ENCODE measurements at places on chromosomes 7 and 10.

DNA sequence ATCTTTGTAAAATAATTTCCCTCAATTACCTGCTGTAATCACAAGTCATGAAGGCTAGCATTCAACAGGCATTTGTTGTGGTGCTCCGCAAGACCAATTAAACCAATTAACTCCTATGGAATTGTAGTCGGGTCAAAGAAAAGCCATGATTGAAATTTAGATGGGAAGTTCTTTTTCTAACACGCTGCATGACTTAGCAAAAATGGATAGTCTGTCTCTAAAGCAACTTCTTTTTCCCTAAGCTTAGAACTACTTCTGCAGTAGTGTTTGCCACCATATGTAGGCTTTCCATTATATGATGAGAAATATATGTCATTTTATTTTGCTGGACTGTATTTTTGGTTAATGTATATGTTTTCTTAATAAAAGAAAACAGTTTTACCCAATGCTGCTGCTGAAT is 119.1 kb downstream of the TSPAN12 start:
- DNase-seq = no peak

- no peak for DNase-seq
Observed at GRCh38 chr7:28754027-28754426, 204.1 kb downstream of the TRIL start.

DNA sequence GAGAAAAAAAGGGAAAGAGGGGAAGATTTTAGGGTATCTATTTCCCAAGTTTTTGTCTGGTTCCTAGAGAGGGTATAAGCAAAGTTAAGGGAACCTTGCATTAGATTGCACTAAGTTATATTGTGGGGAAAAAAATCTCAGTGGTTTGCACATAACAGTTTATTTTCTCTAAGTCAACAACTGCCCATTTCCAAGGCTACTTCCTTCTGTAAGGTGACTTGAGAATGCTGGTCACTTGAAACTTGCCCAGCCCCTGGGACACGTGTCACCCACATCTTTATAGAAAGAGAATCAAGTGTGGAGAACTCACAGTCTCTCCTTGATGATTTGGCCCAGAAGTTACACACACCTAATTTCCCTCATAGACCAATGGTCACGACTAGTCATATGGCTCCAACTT is 488.6 kb upstream of the PODXL start:
- DNase-seq = no peak

GRCh38 chr10:74034301-74034700 is 36.4 kb downstream of the VCL start:
- no peak for DNase-seq

DNA sequence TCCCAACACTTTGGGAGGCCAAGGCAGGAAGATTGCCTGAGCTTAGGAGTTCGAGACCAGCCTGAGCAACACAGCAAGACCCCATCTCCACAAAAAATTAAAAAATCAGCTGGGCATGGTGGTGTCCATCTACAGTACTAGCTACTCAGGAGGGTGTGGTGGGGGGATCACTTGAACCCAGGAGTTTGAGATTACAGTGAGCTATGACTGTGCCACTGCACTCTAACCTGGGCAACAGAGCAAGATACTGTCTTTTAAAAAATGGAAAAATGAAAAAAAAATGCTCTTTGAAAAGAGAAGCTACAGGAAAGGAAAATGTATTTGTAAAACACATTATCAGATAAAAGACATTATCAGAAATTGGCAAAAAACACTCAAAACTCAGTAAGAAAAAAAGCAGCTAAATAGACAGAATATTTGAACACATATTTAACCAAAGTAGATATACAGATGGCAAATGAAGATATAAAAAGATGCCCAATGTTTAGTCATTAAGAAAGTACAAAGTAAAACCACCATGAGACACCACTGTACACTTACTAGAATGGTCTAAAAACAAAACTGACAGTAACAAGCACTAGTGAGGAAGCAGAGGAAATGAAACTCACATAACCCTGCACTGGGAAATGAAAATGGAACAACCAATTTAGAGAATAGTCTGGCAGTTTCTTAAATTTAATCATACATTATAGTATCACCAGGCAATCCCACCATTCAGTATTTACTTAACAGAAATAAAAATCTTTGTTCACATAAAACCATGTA is 40.5 kb downstream of the NRBF2 start:
- DNase-seq = no peak

DNA sequence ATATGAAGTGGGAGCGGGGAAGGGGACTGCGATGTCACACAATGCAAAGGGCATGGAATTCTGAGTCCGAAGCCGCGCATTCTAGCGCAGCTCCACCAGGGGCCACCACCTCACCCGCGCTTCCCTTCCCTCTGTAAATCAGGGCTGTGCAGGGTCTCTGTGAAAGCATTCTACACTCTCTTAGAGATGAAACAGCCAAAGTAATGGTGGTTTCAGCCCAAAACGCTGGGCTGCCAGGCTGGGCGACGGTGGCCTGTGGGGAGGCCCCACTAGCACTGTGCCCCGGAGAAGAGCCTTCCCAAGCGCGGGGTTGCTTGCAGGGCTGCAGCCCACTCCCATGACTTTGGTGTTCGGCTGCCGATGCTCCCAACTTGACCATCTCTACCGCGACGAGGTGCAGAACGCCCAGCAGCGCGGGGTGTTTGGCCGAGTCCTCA is 11.4 kb downstream of the ATG9B start:
- no peak for DNase-seq

- peak; percentile 38 for DNase-seq
Observed at GRCh38 chr10:45376371-45376801, 2.4 kb downstream of the ALOX5 start.

GRCh38 chr10:73190188-73190587 is 22.3 kb downstream of the FAM149B1 start:
- DNase-seq = no peak

DNA sequence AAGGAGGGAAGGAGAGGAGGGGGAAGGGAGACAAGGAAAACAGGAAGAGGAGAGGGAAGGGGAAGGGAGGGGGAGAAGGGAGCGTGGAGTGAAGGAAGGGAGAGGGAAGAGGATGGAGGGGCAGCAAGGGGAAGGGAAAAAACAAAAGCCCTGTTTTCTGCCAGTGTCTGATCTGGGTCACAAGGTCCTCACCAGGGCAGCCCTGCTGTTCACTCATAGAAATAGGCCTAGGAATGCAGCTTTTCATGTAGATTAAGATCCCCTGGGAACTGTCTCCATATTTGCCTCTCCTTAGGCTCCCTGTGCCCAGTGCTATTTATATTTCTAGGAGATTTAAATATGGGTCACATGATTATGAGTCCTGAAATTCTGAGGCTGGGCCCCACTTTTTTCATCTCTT is 790.7 kb downstream of the TNS3 start:
- no peak for DNase-seq

GRCh38 chr7:1124816-1125602 is 35.0 kb downstream of the ZFAND2A start:
- DNase-seq = no peak

DNA sequence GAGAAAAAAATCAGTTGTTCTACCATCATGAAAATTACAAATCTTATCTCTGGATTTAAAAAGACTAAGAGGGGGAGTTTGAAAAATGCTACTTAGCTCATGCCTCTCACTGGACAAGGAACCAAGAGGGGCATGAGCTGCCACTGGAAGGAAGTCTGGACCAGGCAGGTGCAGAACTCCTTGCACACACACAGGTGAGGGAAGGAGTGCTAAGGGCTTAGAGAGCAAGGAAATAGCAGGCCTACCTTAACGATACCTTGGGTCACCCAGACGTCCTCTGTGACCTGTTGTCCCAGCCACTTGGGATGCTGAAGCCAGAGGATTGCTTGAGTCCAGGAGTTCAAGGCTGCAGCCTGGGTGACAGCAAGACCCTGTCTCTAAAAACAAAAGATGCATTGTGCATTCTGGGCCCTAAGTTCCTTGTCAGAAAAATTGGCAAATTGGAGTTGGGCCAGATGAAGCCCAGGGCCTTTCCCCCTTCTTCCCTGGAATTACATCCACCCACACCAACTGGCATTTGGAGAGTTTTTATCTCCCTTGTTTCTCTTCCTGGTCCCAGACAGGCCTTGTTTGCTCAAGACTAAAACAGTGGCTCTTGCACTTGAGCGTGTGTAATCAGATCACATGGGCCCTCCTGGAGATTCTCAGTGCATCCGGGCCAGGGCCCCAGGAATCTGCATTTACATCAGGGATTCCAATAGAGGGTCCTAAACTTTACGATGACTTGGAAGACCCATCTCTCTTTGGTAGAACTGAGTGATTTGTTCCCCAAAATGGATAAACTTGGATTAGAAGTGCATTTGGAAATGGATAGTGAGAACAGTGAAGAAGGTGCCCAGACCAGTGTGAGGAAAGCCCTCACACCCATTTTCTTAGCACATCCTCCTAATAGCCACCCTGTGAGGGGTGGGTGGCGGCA is 3.0 kb downstream of the DDIT4 start:
- no peak for DNase-seq

GRCh38 chr7:40715053-40715430 is 580.2 kb downstream of the SUGCT start:
- no peak for DNase-seq

DNA sequence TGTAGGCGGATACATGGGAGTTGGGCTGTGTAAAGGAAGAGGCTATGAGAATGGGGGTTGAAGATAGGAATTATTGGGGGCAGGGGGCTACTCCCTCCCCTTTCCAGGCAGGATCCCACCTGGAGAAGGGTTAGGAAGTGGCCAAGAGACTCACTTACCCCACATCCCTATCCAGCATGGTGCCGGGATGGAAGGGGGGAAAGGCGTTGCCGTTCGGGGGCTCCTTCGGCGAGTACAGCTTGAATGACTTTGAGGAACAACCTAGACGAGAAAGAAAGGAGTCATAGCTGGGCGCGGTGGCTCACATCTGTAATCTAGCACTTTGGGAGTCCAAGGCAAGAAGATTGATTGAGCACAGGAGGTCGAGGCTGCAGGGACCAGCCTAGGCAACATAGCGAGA is 8.9 kb downstream of the LDB1 start:
- DNase-seq = no peak

DNA sequence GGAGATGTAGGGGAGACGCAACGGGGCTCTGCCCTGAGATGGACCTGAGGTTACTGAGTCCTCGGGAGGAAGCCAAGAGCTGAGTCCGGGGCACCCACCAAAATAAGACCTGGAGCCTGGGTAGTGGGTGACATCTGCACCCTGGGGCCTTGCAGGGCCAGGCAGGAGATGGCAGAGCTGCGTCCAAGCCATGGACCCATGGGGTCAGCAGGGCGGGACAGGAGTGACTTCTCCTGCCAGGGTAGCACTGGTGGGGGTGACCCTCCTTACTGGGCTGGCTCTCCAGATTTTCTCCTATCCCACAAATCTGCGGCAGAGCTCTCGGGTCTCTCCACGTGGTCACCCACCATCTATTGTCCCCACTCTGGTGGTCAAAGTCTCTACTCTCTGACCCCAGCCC is 2.1 kb downstream of the GHRHR start:
- DNase-seq = no peak

GRCh38 chr7:55152516-55152915 is 133.7 kb downstream of the EGFR start:
- no peak for DNase-seq

GRCh38 chr7:8668627-8669500 is 235.5 kb downstream of the NXPH1 start:
- no peak for DNase-seq

GRCh38 chr10:91163869-91164474 is 56.5 kb upstream of the PCGF5 start:
- no peak for DNase-seq

GRCh38 chr10:109774121-109774440 is 149.2 kb downstream of the XPNPEP1 start:
- no peak for DNase-seq

DNA sequence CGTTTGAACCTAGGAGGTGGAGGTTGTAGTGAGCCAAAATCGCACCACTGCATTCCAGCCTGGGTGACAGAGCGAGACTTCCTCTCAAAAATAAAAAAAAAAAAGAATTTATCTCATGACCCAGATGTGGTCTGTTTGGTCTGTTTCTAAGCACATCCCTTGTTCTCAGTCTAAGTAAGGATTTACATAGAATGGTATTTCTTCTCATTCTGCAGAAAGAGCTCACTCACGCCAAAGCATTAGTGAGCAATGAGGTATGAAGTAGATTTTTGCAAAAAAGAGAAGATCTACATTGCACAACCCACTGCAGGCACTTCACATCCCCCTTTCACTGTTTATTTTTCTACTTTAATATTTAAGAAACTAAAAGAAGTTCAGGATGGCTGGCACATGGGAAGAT is 76.5 kb upstream of the FGL2 start:
- no peak for DNase-seq

DNA sequence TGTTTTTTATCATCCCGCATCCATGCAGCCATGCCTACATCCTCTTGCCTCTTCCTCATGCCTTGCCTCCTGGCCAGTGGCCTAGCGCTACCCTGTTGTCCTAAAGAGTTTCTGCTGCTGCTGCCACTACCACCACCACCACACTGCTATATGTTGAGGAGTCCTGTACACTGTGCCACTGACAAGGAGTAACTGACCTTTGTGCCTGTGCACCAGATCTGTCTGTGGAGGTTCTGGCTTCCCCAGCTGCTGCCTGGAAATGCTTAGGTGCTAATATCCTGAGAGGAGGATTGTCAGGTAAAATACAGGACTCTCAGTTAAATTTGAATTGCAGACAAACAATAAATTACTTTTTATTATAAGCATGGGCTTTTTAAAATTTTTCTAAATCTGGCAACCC is 7.0 kb upstream of the CFAP69 start:
- no peak for DNase-seq

- no peak for DNase-seq
Observed at GRCh38 chr7:48087349-48087748, 1.7 kb upstream of the UPP1 start.

GRCh38 chr7:88316456-88316855 is 9.8 kb upstream of the STEAP4 start:
- no peak for DNase-seq

GRCh38 chr10:79074732-79075131 is 6.0 kb downstream of the ZMIZ1 start:
- DNase-seq = no peak

DNA sequence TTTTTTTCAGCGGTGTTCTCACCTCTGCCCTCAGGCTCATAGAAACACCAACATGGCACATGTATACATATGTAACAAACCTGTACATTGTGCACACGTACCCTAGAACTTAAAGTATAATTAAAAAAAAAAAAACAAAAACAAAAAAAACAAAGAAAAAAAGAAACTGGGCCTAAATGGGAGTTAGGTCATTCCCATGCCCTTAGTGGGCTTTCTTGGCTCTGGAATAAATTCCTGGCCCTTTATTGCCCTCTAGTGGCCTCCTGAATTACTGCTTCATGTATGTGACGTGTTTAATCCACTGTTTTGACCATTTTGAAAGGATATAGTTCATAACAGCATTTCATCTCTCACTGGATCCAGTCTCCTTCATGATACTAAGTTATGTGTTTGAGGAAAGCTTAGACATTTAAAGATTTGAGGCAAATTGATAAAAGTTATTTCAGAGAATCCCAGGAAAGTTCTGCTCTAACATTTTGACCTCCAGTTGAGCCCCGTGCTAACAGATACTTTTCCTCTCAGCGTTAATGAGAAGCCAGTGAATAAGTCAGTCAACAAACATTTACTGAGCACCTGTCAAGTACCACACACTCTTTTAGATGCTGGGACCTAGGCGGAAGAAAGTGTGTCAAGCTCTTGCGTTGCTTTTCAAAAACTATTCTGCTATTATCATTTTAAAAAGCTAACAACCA is 54.7 kb upstream of the SYPL1 start:
- DNase-seq = no peak

- DNase-seq = no peak
Observed at GRCh38 chr7:102908676-102909075, 4.1 kb upstream of the LRRC17 start.

- no peak for DNase-seq
Observed at GRCh38 chr10:68727146-68727545, 6.1 kb downstream of the CCAR1 start.

Data from KG1 (cell line).